ENCODE measurements at places on chromosomes 2 and 18. TPM values are rescaled to one million over a fixed set of nuclear protein-coding genes. Genes with fewer than 3 reads are reported as not detected.

GRCh38 chr2:149703281-149703680 is 115.7 kb upstream of the MMADHC start:
- no peak for DNase-seq

- no peak for DNase-seq
Measured at GRCh38 chr2:137975280-137976271, 11.3 kb downstream of the HNMT start.

GRCh38 chr2:3324404-3325281 is 53.0 kb downstream of the EIPR1 start:
- no peak for DNase-seq

- DNase-seq = no peak
Measured at GRCh38 chr18:55232506-55232905, 273.2 kb upstream of the CCDC68 start.

GRCh38 chr2:197159661-197160211 is 150.8 kb downstream of the ANKRD44 start:
- DNase-seq = no peak

DNA sequence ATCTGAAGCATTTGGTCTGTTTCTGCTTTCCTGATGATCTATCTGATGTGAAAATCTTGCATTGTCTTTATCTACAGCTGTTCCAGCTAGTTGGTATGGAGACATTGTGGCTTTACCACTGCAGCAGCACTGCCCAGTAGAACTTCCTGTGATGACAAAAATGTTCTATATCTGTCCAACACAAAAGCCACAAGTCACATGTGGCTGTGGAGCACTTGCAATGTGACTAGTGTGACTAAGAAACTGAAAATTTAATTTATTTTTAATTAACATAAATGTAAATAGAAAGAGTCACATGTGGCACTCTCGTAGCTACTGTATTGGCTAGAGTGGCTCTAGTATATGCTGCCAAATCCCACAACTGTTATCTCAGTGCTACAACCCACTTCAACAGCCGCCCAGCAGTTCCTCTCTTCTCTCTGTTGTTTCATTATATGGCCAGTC is 425.7 kb downstream of the SETBP1 start:
- DNase-seq = no peak

DNA sequence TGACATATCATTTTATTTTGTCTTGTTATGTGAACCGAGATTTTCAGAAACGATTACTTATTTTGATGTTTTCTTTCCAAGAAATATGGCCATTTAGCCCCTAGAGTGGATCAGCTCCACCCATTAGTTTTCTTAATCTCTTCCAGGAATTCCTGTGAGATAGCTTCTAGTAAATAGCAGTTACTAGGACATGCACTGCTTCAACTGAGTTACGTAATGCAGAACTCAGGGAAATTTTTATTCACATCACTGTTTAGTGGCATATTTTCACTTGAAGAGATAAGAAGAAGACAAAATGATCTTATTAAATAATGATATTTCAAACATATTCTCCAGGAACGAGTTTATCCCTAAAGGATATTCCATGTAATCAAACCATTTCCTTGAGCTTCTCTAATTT is 573.5 kb upstream of the CNTNAP5 start:
- no peak for DNase-seq

DNA sequence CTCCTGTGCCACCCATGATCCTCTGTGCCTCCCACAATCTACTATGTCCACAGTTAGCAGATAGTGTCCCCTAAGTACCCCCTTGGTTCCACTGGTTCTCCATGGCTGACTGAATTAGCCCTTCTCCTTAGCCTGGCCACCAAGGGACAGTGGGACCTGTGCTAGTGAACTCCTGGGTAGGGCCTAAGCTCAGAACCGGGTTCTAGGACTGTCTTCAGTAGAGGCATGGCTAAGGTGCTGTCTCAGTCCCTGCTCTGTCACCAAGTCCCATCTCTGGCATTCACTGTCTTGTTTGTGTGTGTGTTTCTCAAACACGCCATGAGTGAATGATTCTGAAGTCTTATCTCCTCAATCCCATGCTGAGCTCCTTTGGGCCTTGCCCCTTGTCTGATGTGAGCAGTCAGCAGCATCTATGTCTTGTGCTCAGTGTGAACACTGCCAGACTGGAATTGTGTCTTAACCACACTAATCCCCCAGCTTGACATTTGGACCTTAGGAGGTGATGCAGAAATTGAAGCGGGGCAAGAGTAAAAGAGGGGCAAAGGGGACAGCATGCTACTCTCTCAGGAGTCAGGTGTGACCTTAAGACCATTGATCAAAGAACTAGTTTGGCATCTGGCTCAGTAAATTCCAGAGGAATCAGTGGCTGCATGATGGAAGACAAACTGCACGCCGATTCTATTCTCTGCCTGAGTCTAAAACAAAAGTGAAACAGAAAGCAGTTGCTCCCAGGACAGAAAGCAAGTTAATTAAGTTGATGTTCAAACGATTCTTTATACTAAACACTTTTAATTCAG is 190.5 kb downstream of the ALPK2 start:
- no peak for DNase-seq

DNA sequence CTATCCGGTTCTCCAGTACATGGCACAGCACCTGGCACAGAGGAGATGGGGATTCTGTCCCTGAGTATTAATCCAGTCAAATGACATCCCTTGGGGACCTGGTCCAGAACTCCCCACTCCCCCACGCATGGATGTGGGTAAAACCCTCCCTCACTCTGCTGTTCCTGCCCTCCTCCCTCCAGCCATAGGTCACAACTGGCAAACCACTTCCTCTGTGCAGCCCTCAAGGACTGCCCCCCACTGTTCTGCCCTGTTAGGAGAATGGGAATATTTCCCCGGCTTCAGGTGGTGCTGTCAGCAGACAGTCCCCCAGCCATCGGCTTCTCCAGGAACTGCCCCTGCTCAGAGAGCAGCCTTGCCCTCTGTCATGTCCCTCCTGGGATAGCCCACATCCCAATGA is 1.5 kb upstream of the TFCP2L1 start:
- DNase-seq = no peak

LIMS2 gene
- 29.9 TPM for total RNA-seq

DNA sequence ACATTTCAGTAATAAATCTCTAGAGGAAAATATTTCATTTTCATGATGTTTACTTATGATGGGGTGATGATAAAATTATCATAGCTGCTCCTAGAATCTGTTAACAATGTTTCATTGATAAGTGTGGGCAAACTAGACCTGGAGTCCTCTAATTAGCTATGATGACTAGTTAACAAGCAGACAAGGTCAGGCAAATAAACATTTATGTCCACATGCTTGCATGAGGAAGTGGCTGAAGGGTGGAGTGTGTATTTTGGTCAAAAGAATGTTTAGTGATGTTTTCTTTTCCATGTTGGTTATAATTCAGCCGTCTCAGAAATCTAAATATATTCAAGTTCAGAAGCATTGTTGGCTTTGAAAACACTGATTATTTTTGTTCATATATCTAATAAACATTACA is 99.9 kb upstream of the FN1 start:
- peak; percentile 8 for DNase-seq
